ENCODE measurements at places on chromosomes 11 and 22.

DNA sequence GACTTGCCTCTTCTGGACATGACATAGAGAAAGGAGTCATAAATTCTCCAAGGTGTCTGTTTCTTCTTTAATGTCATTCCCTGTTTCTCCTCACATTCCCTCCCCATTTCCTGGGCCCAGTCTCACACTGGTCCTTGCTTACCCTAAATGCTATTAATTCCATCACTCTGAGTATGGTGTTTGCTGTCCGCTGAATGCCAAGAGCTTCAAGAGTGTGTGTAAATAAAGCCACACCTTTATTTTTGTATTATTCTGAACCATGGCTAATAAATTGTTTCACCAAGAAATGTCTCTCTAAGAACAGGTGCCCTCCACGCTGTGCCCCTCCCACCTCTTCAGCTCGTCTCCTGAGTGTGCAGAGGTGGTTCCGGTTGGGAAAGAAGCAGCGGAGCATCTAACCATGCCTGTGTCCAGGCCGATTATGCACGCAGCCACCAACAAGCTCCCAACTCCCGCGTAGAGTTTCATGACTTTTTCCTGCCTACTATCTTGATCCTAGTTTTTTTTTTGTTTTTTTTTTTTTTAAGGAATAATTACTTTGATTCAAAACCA is 8.6 kb downstream of the TMEM121B start:
- no peak for DNase-seq

DNA sequence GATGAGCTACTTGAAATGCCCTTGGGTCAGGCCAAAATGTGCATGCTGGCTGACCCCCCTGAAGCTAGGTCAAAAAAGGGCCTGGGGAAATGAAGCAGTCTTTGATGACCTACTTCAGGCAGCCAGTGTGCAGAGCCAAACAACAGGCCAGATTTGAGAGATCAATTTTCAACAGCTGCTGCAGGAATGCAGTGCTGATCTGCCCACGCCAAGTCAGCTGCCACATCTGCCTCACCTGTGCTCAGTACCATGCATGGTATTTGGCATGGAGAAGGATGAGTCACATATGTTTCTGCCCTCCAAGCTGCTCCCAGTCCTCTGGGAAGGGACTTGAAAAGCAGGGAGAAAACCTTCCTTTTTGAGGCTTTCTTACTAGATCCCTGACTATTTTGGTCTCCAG is 35.8 kb downstream of the MTNR1B start:
- DNase-seq: no peak

- no peak for DNase-seq
Measured at GRCh38 chr11:41113160-41113559, 346.3 kb downstream of the LRRC4C start.

GRCh38 chr11:66363187-66363601 is 8.4 kb downstream of the SLC29A2 start:
- DNase-seq: no peak

Measured in inflammatory macrophage treated with lipopolysaccharide for 4 hours (primary cell).